HepG2 (cell line): ENCODE measurements at places on chromosomes 5 and 9.

DNA sequence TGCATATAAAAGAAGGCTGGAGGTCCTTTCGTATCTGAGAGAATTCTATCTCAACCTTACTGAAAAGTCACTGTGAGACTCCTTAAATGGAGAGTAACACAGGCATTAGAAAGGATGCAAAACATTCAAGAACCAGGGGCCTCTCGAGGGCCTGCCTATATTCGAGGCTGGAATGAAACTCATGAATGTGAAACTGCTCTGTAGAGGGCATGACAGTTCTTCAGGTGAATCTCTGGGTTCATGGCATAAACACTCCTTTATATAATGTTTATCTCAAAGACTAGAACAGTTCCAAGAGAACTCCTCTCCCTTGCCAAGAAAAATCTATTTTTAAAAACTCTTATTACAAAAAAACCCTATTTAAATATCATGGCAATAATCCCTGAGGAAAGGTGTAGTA, 113.9 kb downstream of the SEC61B start:
- no peaks in the 10 kb centered on the region for H3K4me1 ChIP-seq
- peaks cover 8% of the 10 kb centered on the region; the same call in 1 of the 3 replicates for H3K27me3 ChIP-seq
- DNase-seq: no peak
- H3K36me3 ChIP-seq: no peaks in the 10 kb centered on the region
- no peak overlapping the region for H3K4me3 ChIP-seq
- H3K27ac ChIP-seq: no peak overlapping the region

DNA sequence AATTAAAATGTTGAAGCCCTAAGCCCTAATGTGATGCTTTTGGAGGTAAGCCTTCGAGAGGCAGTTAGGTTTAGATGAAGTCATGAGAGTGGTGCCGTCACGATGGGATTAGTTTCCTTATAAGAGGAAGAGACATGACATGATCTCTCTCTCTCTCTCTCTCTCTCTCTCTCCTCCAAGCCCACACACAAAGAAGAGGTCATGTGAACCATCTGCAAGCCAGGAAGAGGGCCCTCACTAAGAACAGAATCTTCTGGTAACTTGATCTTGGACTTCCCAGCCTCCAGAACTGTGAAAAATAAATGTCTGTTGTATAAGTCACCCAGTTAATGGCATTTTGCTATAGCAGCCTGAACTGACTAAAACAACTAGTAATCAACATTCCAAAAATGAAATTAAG, 175.5 kb downstream of the GNA14 start:
- H3K27me3 ChIP-seq: no peaks in the 10 kb centered on the region
- DNase-seq: no peak
- no peaks in the 10 kb centered on the region for H3K4me1 ChIP-seq
- H3K4me3 ChIP-seq: no peak overlapping the region

GRCh38 chr5:56668996-56669395, 146.4 kb upstream of the MAP3K1 start:
- H3K27ac ChIP-seq: no peak overlapping the region
- no peaks in the 10 kb centered on the region for H3K27me3 ChIP-seq
- no peak overlapping the region for H3K4me3 ChIP-seq
- H3K4me1 ChIP-seq: peaks cover 26% of the 10 kb centered on the region
- no peaks in the 10 kb centered on the region for H3K36me3 ChIP-seq

- H3K27ac ChIP-seq: no peak within 1 kb of the TSS
- peaks cover 2% of the 10 kb centered on the region; the same call in 1 of the 2 replicates for H3K27me3 ChIP-seq
- no peak within 1 kb of the TSS for H3K4me3 ChIP-seq
- DNase-seq: no peak
- H3K4me1 ChIP-seq: no peaks in the 10 kb centered on the region
- H3K36me3 ChIP-seq: no peaks in the 10 kb centered on the region
These were observed at the start of gene KCNIP1 for GRCh38 chr5:170503990-170504596. KCNIP1 (plus strand) TSS chr5:170504020.

DNA sequence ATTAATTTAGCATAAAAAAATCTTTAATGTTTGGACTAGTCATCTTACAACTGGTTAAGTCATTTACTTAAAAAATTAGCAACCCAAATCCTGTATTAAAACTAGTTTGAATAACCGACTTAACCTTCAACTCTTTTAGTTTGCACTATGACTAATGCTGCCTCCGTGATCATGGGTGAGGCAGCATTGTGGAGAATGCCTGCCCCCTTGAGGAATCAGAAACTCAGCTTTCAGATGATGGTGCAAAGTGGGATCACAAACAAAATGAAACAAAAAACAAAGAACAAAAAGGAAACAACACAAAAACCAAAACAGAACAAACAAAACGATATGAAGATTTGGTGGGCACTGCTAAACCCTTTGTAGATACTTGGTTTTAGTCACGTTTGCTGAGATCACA, 127.0 kb upstream of the PALM2AKAP2 start:
- H3K27ac ChIP-seq: no peak overlapping the region
- no peaks in the 10 kb centered on the region for H3K27me3 ChIP-seq
- H3K36me3 ChIP-seq: no peaks in the 10 kb centered on the region
- no peaks in the 10 kb centered on the region for H3K4me1 ChIP-seq
- H3K4me3 ChIP-seq: no peak overlapping the region

GRCh38 chr5:76638479-76638878, 15.3 kb upstream of the F2RL2 start:
- no peak for DNase-seq
- H3K4me1 ChIP-seq: peaks cover 10% of the 10 kb centered on the region
- no peak overlapping the region for H3K27ac ChIP-seq
- H3K27me3 ChIP-seq: no peaks in the 10 kb centered on the region
- peaks cover 30% of the 10 kb centered on the region for H3K36me3 ChIP-seq

DNA sequence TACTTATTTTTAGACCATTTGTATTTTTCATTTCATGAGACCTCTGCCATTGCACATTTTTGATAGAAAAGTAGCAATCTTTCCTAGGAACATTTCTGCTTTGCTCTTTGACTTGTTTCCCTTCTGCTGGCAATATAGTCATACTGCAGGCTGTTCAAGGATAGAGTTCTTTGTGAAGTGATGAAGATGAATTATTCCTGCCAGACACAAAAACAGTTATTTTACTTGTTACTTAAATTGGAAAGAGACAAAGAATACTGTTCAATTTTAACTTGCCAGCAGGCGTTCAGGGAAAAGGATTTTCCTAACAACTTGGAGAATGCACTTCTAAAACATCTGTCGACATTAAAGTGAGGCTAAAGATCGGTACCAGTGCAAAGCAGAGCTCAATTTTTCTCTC, 251.7 kb upstream of the ACTBL2 start:
- no peak overlapping the region for H3K4me3 ChIP-seq
- H3K27me3 ChIP-seq: no peaks in the 10 kb centered on the region
- H3K36me3 ChIP-seq: no peaks in the 10 kb centered on the region
- no peak overlapping the region for H3K27ac ChIP-seq
- DNase-seq: no peak

- H3K4me3 ChIP-seq: no peak overlapping the region
- no peaks in the 10 kb centered on the region for H3K4me1 ChIP-seq
- DNase-seq: no peak
- H3K27ac ChIP-seq: no peak overlapping the region
- H3K36me3 ChIP-seq: no peaks in the 10 kb centered on the region
These were observed 6.3 kb upstream of the IRX2 start for GRCh38 chr5:2757563-2758351.

- no peak overlapping the region for H3K4me3 ChIP-seq
- DNase-seq: no peak
- H3K36me3 ChIP-seq: no peaks in the 10 kb centered on the region
These were observed 25.6 kb upstream of the GSN start for GRCh38 chr9:121242219-121242958.

- no peak overlapping the region for H3K4me3 ChIP-seq
- no peaks in the 10 kb centered on the region for H3K27me3 ChIP-seq
- peaks cover 17% of the 10 kb centered on the region for H3K4me1 ChIP-seq
- no peak for DNase-seq
- no peak overlapping the region for H3K27ac ChIP-seq
- H3K36me3 ChIP-seq: peaks cover 48% of the 10 kb centered on the region
These were observed 25.2 kb upstream of the TNIP1 start for GRCh38 chr5:151106043-151106442.

GRCh38 chr9:129094387-129095169, 13.7 kb downstream of the DOLPP1 start:
- peaks cover 9% of the 10 kb centered on the region for H3K4me1 ChIP-seq
- H3K27ac ChIP-seq: no peak overlapping the region
- peaks cover 3% of the 10 kb centered on the region; the same call in 1 of the 2 replicates for H3K36me3 ChIP-seq
- no peak for DNase-seq

- H3K27me3 ChIP-seq: no peaks in the 10 kb centered on the region
- H3K36me3 ChIP-seq: no peaks in the 10 kb centered on the region
- H3K27ac ChIP-seq: no peak overlapping the region
- no peak for DNase-seq
These were observed 6.6 kb downstream of the POC5 start for GRCh38 chr5:75710637-75711036.

DNA sequence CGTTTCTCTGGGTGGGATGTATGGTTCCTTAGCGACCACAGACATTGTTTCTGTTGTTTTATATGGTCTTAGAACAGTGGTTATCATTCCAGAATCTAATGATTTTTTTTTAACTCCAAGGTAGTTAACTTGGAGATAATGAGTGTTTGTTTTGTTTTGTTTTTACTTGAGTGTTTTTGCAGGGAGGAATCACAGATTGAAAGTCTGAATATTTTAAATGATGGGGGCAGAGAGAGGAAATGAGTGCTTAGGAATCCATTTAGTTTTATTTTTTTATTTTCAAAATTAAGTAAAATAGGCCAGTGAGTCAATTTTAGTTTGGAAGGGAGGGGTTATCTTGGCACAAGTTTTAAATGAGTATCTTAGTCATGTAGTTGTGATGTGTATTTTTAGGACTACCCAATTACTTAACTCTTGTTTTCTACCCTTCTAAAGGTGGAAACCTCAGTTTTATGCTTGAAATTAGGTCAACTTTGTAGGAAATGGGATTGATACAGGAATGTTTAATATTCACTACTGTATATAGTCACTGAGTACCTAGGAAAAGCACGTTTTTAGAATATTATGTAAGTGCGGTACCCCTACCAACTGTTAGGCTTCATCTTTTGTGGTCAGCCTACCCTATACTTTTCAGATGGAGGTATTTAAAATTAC, 2.0 kb downstream of the UBE2R2 start:
- DNase-seq: no peak
- H3K27ac ChIP-seq: peak overlapping the region; percentile 59
- no peaks in the 10 kb centered on the region; the same call in 2 of the 3 replicates for H3K27me3 ChIP-seq
- peak overlapping the region; percentile 81 for H3K4me3 ChIP-seq

DNA sequence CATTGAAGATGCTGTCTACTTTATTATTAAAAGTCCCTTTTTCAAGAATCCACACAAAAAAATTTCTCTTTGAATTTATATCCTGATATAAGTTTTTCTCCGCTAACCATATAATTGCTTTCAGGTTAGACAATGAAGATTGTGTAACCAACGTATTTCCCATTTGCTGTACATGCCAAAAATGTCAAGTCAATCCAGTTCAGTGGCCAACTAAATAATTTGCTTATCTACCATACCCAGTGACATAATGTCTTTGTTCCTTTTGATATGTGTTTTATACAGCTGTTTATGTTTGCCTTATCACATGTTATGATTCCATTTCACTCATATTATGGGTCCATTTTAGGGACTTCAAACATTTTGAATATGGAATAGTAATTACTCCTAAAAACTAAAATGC, 349.9 kb downstream of the EFNA5 start:
- no peak overlapping the region for H3K4me3 ChIP-seq
- no peaks in the 10 kb centered on the region for H3K36me3 ChIP-seq

GRCh38 chr9:105662184-105663104, at the start of gene TAL2:
TAL2 (plus strand) TSS chr9:105662457; CDS start chr9:105662497, 40 bp downstream.
- no peak for DNase-seq
- peaks cover 13% of the 10 kb centered on the region; the same call in 2 of the 3 replicates for H3K27me3 ChIP-seq
- H3K36me3 ChIP-seq: no peaks in the 10 kb centered on the region

DNA sequence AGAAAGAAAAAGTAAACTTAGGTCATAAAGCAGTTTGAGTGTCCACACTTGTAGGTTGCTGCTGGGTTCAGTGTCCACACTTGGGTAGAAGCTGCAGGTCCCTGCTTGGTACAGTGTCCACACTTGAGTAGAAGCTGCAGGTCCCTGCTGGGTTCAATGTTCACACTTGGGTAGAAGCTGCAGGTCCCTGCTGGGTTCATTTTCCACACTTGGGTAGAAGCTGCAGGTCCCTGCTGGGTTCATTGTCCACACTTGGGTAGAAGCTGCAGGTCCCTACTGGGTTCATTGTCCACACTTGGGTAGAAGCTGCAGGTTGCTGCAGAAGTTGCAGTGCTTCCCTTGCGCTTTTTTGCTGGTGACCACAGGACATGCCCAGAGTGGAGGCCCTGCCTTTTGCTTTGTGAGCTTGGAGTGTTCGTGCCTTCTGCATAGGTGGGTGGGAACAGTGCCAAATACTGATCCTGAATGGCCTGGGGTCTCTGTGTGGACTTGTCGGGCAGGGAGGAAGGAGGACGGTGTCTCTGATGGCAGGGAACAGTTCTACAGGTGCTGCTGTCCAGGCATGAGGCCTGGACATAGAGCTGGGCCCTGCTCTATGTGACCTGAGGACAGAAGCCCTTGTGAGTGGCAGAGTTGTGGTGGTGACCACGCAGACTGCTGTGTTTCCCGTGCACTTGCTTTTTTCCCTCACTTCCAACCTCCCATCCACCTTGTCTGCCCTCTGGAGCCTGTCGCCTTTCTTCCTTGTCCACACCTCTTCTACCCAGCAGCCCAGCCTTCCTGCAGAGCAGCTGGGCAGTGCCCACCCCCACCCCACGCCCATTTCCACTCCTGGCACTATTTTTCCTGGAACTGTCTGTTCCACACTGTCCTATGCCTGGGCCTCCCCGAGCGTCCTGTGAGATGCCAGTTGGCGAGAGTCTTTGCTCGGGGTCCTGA, 120.8 kb downstream of the EHMT1 start:
- DNase-seq: no peak
- H3K4me1 ChIP-seq: peaks cover 9% of the 10 kb centered on the region
- H3K4me3 ChIP-seq: no peak overlapping the region
- H3K27ac ChIP-seq: peak overlapping the region; percentile 48

- no peak overlapping the region for H3K27ac ChIP-seq
- H3K4me3 ChIP-seq: no peak overlapping the region
- DNase-seq: no peak
- no peaks in the 10 kb centered on the region for H3K36me3 ChIP-seq
These were observed 135.6 kb downstream of the KCNIP1 start for GRCh38 chr5:170639221-170639925.

DNA sequence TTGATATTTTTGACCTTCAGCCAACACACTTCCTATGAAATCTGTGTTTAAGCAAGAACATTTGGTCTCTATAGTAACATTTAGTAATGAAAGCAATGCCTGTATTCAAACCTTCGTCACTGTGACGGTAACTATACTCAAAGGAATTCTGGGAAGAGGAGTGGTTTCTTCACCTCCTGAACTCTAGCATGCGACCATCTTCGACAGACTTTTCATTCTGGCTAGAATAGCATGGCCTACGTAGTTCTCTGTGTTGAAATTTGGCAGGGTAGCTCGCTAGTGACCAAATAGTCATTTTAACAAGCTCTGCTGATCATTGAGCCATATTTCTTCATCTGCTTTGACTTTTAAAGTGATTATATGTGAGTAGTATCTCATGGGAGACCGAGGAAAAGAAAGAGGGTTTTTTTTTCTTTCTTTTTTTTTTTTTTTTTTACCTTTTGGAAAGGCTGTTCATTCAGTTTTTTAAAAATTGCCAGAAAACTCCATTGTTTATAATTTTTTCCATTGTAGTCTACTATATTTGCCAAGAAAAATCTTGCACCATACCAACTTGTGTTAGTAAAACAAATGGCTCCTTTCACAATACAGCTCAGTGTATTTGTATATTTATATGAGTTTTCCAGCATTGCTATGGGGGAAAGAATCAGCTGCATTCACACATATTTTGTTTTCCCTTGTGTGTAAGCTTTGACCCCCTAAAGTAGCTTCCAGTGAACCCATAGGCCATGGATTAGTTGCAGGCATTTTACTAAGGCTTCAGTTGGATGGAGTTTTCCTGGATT, 166.8 kb downstream of the NNT start:
- no peaks in the 10 kb centered on the region for H3K36me3 ChIP-seq
- no peaks in the 10 kb centered on the region for H3K4me1 ChIP-seq
- H3K27ac ChIP-seq: no peak overlapping the region
- DNase-seq: no peak
- no peaks in the 10 kb centered on the region for H3K27me3 ChIP-seq
- no peak overlapping the region for H3K4me3 ChIP-seq
